Activated naive CD4-positive, alpha-beta T cell treated with anti-CD3 and anti-CD28 coated beads, Interleukin-2, amount 50 U/mL, for 16 hours (primary cell): ENCODE measurements at places on chromosomes 5 and 9.

- no peak for DNase-seq
Measured at GRCh38 chr9:131226226-131226625, 50.1 kb downstream of the FAM78A start.

DNA sequence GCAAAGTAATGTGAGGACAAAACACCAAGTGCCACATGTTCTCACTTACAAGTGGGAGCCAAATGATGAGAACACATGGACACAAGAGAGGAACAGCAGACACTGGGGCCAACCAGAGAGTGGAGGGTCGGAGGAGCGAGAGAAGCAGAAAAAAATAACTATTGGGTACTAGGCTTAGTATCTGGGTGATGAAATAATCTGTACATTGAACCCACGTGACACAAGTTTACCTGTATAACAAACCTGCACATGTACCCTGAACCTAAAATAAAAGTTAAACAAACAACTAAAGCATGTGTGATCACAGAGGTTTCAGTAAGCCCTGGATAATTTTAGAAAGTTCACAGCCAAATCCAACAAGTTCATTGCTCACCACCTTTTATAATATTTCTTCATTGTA, 160.1 kb downstream of the TENT4A start:
- DNase-seq, result no peak

DNA sequence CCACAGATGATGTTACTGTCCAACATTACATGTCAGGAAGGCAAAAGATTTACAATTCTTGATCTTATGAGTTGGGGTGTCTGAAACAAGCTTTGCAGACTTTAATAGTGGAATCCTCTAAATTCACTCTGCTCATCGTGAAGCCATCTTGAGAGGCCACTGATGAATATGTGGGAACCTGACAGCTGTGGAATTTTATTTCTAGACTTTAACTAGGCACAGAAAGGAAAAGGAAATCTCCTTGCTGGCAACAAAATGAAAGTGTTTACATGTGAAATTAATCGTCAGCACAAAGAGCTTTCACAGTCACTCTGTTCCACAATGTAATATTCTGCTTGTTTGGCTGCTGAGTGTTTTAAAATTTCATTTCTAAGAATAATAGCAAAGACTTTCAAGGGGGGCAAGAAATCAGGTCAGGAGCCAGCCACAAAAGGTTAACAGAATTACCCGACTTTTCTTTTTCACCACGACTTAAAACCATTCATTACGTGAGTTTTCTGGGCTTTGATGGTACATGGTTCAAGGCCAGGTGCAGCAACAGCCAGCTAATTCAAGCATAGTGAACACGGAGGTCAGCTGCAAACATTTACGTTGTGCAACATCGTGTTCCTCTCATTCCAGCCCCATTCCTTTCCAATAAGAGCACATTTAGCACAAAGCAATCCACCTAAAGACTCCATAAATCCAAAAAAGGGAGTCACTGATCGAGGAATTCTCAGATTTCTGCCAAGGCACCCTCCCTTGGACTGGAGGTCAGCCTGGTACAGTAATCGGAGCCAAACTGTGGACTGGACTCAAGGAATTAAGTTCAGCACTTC, 14.6 kb downstream of the NREP start:
- DNase-seq, result no peak

- no peak for DNase-seq
Measured at GRCh38 chr5:169190849-169191248, 110.1 kb downstream of the SLIT3 start.

DNA sequence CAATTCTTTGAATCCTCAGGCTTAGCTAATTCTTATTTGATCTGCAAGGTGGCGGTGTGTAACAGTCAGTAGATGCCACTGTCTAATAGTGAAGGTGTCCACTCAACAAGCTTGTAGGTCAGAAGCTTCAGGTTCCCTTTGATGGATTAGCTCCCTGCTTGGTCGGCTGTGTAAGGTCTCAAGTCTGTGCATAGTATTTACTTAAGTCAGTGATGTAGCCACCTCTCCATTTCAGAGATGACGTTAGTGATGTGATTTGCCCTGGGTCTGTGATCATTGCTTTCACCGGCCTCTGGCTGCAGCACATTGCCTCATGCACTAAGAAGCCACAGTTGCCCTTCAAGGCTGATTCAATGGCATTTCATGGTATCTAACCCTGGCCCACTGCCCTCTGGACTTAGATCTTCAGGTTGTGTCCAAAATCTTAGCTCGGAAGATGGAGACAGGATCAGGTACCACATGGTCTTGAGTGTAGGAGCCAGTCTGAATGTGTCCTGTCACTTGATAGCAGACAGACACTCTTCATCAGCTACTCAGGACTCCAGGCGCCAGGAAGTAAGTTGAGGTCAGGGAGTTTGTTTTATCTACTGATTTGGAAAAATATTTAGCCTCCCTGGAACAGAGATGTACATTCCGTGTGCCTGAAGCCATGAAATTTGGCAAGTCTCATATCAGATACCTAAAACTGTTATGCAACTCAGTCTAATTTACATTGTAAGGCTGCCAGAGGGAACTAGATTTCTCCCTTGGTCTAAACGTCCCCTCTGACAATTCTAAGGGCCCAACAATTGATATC, 42.9 kb downstream of the SUB1 start:
- DNase-seq, result no peak

DNA sequence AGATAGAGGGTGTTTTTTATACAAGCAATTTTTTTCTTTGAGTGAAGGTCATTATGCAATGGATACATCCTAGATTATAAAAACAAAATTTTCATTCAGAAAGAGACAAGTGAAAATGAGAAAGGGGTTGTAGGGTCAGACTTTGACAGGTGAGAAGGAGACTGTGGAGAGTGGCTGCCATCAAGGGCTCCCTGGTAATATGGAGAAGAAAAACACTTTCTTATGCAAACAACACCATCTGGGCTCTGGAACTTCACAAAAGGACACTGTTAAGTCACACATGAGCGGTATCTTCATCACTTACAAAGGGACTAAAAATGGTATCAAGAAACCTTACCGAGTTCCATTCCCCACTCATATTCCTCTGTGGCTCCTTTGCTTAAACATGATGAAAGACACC, 23.5 kb downstream of the C7 start:
- DNase-seq, result no peak

DNA sequence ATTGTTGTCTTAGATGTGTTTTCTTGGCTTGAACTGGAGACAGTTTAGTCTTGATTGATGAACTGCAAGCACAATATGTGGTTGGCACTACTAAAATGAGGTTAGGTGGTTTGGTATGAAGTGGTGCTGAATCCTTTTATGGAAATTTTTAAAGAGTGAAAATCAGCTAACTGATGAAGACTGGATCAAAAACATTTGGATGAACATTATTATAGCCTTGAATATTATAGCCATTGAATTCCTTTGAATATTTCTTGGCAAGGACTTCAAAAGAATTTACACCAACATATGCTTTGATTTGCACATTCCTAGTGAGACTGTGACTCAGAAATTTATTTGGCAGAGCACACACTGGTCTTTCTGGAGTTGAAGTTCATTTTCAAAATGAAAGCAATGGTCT, 318.3 kb downstream of the CHSY3 start:
- DNase-seq, result no peak
